ENCODE measurements at places on chromosomes 11 and 22.

DNA sequence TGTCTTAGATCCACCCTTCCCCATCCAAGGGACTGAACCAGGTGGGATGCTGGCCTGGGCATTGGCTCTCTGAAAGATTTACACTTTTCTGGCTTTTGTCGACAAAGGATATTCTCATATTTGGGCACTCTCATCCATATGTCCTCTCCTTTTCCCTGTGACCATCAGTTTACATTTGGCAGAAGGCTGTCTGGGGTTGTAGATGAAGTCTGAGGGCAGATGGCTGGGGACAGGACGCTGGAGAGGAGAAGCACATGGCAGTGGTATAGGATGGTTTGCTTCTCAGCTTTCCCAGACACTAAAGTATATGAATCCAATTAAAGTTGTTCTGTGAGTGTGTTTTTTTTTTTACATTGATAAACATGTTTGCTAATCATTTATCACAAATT lies 757.5 kb downstream of the NTM start:
- no peak for DNase-seq

DNA sequence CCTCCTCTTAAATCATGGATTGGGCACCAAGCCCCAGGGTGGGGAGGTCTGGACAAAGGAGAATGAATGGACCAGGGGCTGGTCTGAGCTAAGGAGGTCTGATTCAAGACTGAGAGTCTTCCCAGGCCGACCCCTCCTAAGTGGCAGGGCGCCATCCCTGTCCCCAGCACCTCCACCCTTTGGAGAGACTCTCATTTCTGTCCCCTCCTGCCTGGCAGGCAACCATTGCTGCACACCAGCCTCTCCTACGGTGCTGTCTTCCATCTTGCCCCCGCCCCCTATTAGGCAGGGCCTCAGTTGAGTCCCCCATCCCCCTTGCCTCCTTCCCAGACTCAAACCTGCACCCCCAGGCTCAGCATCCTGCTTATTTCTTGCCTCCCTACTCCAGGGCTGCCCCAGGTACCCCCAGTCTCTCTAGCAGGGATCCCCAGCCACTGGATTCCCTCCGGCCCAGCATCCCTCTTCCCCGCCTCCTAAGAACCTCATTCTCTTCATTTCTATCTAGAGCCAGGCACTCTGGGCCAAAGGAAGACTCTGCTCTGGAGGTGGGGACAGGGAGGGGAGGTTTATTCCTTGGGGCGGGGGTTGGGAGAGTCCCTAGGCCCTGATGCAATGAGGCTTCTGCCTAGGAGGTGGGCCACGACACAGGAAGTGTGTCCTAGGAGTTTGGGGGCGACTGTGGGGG lies 1.7 kb upstream of the RCOR2 start:
- no peak for DNase-seq

GRCh38 chr11:62600367-62601121 lies 1.1 kb downstream of the MTA2 start:
- no peak for DNase-seq

DNA sequence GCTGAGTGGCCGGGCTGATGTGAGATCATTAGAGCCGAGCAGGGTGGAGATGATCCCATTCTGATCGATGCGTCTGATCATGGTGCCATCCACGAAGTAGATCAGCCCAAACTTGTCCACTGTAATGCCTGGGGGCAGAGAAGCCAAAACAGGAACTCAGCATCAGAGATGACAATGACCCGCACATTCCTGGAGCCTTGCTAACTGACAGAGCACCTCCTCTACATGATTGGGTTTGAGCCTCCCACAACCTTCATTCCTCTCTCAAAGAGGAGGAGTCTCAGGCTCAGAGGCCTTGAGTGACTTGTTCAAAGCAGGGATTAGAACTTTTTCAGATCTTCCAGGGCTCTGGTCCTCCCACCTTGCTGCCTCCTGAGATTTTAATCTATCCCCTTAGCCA lies 133.7 kb upstream of the NARS2 start:
- DNase-seq: no peak

- no peak for DNase-seq
Measured at GRCh38 chr22:40423882-40424640, 53.7 kb downstream of the SGSM3 start.

- DNase-seq: no peak
Measured at GRCh38 chr11:12091956-12092558, 18.3 kb upstream of the MICAL2 start.

GRCh38 chr22:40462195-40462984 lies 92.0 kb downstream of the SGSM3 start:
- no peak for DNase-seq

- no peak for DNase-seq
Measured at GRCh38 chr11:113356203-113356602, 31.4 kb upstream of the ANKK1 start.

GRCh38 chr11:116311206-116311605 lies 461.6 kb downstream of the BUD13 start:
- no peak for DNase-seq

DNA sequence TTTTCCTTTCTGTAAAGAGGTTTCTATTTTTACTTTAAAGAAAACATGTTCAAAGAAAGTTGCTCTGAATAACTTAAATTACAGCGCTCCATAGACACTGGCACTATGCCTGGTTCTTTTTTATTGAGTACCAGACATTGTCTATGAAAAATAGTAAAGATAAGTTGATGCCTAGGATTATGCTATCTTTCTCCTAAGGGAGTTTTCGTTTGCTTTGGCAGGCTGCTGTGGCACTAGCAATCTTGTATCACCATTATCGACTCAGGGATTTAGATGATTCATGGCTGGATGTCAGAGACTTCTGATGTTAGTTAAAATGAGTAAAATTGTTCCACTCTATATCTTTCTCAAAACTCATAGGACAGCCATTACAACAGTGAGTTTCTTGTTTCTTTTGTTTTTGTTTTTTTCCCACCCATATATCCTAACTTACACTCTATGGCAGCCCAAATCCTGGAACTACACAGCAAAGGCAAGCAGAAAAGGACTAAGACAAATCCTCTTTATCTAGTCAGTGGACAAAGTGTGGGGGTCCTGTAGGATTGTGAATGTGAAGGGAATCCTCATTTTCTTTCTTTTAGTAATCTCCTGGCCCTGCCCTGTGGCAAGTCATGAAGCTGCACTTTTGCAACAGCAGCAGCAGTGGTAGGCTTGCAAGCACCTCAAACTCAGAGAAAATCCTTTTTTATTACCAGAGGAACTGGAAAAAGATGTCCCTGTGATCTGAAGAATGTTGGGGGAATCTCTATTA lies 20.7 kb downstream of the SLN start:
- no peak for DNase-seq

GRCh38 chr22:29344137-29344536 lies 28.6 kb upstream of the RASL10A start:
- no peak for DNase-seq

- no peak for DNase-seq
Measured at GRCh38 chr11:10796191-10796590, 12.5 kb downstream of the EIF4G2 start.

GRCh38 chr11:132646890-132647289 lies 885.4 kb downstream of the OPCML start:
- DNase-seq: no peak

DNA sequence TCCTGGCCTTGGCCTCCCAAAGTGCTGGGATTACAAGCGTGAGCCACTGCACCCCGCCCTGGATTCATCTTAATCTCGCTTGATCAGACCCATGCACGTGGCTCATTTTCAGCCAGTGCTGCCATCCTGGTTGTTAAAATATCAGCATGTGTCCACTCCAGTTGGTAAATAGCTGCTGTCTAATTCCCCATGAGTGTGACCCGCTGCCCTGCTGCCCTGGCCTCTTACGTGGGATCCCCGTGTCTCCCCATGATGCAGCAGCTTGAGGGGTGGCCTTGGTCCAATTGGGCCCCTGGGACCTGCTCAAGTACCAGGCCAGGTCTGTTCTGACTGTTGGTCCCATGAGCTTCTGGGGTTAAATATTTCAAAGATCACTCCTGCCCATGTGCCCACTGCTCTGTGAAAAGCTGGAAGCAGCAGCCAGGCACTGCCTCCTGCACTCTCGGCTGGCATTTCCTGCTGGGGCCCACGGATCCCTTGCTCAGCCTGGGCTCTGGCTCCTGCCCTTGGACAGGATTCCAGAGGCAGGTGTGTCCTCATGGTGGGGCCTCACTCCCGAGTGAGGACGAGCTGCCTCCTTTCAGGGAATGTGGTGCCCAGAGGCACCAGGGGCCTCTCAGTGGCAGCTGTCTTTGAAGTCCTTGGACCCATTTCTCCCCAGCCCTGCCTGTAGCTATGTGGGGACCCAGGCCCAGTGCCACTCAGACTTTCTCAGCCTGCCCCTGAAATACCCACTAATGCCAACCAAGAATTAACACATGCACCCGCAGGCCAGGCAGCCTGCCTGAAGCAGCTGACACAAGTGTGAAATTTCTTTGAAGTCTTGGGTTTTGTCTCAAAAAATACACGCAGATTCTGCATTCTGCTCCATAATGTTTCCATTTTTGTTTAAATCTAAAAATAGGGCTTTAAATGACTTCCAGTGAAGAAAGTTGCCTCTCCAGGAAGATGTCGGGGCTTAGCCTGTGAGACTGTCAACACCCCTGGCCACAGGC lies 38.1 kb upstream of the PRDM11 start:
- DNase-seq: no peak

GRCh38 chr22:37169406-37169805 lies 18.6 kb downstream of the C1QTNF6 start:
- DNase-seq: no peak

DNA sequence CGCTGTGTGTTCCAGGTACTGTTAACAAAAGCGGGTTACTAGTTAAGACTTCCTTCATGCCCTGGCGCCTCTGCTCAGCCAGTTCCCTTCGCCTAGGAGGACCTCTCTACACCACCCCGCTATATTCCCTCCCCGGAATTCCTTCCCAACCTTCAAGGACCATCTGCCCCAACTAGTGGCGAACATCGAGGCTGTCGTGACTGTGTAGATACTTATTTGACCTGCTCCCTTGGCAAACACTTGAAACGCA lies 450 bp upstream of the BCL2L13 start:
- no peak for DNase-seq

- no peak for DNase-seq
Measured at GRCh38 chr11:2752923-2753322, 53.1 kb upstream of the KCNQ1OT1 start.

DNA sequence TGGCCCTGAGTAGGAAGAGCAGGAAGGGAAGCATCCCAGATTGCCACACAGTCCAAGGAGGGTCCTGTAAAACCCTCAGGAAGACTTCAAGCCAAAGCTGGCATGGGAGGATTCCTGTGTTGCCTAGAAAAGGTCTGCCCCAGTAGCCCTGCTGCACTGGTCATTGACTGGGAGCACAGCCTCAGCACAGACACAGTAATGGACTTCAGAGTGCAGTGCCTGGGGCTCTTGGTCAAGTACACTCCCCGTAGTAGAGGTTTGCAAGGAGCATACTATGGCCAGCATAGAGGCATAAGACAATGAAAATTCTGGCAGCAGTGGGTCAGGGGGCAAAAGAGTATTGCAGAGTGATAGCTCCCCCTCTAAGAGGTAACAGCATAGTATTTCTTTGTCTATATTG lies 36.2 kb upstream of the FJX1 start:
- DNase-seq: no peak

- DNase-seq: no peak
Measured at GRCh38 chr22:30306627-30307011, 17.3 kb upstream of the CASTOR1 start.

DNA sequence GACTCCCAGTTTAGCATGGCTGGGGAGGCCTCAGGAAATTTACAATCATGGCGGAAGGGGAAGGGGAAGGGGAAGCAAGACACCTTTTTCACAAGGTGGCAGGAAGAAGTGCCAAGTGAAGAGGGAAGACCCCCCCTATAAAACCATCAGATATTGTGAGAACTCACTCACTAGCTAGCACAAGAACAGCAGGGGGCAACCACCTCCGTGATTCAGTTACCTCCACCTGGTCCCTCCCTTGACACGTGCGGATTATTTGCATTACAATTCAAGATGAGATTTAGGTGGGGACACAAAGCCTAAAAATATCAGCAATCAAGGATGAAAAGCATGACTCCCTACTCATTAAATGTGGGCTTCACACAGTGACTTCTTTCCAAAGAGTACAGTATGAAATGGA lies 155.0 kb upstream of the CCDC90B start:
- DNase-seq: no peak

DNA sequence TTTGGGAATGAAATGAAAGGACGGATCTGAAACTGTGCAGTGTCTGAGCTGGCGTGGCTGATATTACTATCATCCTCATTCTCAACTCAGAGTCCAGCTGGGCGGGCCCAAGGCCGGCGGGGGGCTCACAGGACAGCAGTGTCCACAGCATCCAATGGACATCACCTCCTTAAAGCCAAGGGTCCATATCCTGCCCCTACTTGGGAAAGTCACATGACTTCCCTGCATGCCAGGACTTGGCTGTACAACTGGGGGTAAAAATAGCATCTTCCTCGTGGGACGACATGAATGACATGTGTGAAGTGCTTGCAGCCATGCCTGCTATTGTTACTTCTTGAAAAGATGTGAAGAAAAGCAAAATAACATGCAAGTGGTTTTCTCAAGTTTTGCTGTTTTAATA lies 82.3 kb downstream of the TRMU start:
- no peak for DNase-seq

DNA sequence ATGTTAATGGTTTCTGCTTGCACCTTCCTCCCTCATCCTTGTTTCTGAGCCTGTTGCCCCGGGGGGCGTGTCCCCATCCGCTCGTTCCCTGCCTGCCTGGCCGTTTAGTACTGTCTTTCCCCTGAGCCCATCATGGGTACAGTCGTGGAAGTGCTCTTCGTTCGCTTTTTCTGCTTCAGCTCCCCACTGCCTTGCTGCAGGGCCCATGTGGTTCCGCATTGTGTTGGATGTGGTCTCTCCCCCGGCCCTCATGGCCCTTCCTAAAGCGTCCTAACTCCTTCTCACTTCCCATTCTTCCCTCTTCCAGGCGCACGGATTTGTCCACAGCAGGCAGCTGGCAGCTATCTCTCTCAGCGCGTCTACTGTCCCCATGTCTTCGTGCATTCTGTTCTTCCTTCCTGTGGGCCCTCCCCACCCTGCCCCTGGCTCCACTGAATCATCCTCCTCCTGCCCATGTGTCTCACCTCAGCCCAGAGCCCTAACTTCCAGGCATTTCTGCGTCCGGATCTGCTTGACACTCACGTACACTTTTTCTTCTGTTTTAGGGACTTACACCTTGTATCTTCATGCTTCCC lies 98.1 kb downstream of the ZBTB16 start:
- no peak for DNase-seq

Measured in tibial nerve (tissue), 4 donors.